ENCODE measurements at places on chromosomes 12 and 14. TPM values are rescaled to one million over a fixed set of nuclear protein-coding genes. Genes with fewer than 3 reads are reported as not detected.

The BCAT1 gene
- total RNA-seq = 12.2 TPM

The CEP290 gene
- total RNA-seq = 5.5 TPM

The SLC8A3 gene
- total RNA-seq = not detected

The SCN8A gene
- total RNA-seq = 1.6 TPM

The ANAPC7 gene
- 48.7 TPM for total RNA-seq

The POLR3B gene
- total RNA-seq = 4.3 TPM

The PPFIA2 gene
- not detected for total RNA-seq

The SLC15A4 gene
- 24.1 TPM for total RNA-seq

The C14orf119 gene
- 99.8 TPM for total RNA-seq

The YARS2 gene
- 34.8 TPM for total RNA-seq

All from A549 treated with AZD2906 at 1 μM for 4 hours (cell line).